T-cell (primary cell): ENCODE measurements at places on chromosomes 4 and X. TPM values are rescaled to one million over a fixed set of nuclear protein-coding genes. Genes with fewer than 3 reads are reported as not detected.

INTS6L gene
- 41.8 TPM for total RNA-seq

F8A2 gene
- not detected for total RNA-seq

SERTM2 gene
- not detected for total RNA-seq

GPR78 gene
- total RNA-seq, result not detected

SPANXA1 gene
- not detected for total RNA-seq

ADH1A gene
- total RNA-seq, result 0.20 TPM

AREG gene
- total RNA-seq, result 0.59 TPM

TAF7L gene
- not detected for total RNA-seq

ALPK1 gene
- 9.3 TPM for total RNA-seq

FGFR3 gene
- total RNA-seq, result 0.91 TPM

LEF1 gene
- 555 TPM for total RNA-seq

SLC26A1 gene
- 0.16 TPM for total RNA-seq

TCEAL6 gene
- not detected for total RNA-seq

DGKQ gene
- total RNA-seq, result 22.6 TPM

VCX3A gene
- not detected for total RNA-seq

RAB39B gene
- total RNA-seq, result 5.9 TPM

SLC2A9 gene
- total RNA-seq, result 4.2 TPM

FRG2 gene
- total RNA-seq, result not detected

UGT2B10 gene
- not detected for total RNA-seq

RBM10 gene
- 57.6 TPM for total RNA-seq

C1GALT1C1 gene
- 16.9 TPM for total RNA-seq

GJB1 gene
- 0.23 TPM for total RNA-seq

LUZP4 gene
- not detected for total RNA-seq

PIGA gene
- 16.8 TPM for total RNA-seq

RAB41 gene
- total RNA-seq, result not detected

SYTL5 gene
- total RNA-seq, result not detected

LRP2BP gene
- total RNA-seq, result 2.9 TPM

CSN1S1 gene
- total RNA-seq, result not detected

PLK4 gene
- 1.9 TPM for total RNA-seq

SOX3 gene
- not detected for total RNA-seq

AKAP14 gene
- total RNA-seq, result not detected

RIPPLY1 gene
- not detected for total RNA-seq

XPNPEP2 gene
- not detected for total RNA-seq

DIPK2B gene
- total RNA-seq, result not detected

PLAC8 gene
- total RNA-seq, result 124 TPM

TCEAL8 gene
- total RNA-seq, result 13.8 TPM

PIM2 gene
- total RNA-seq, result 152 TPM

ARHGEF9 gene
- total RNA-seq, result 23.7 TPM

FAM149A gene
- 1.1 TPM for total RNA-seq

AP1AR gene
- total RNA-seq, result 13.9 TPM

GAGE2A gene
- not detected for total RNA-seq

FAAH2 gene
- 13.2 TPM for total RNA-seq

SLITRK2 gene
- total RNA-seq, result not detected

DCAF12L1 gene
- not detected for total RNA-seq

TLL1 gene
- total RNA-seq, result not detected

RHOH gene
- 436 TPM for total RNA-seq

POLN gene
- total RNA-seq, result 2.7 TPM

EVC2 gene
- 1.1 TPM for total RNA-seq

PPP1R2C gene
- not detected for total RNA-seq

CRMP1 gene
- 0.20 TPM for total RNA-seq

SMPX gene
- total RNA-seq, result not detected

NALF2 gene
- 0.15 TPM for total RNA-seq
